ENCODE measurements at places on chromosomes 3 and 15.

GRCh38 chr15:32838820-32839219 lies 121.0 kb downstream of the GREM1 start:
- DNase-seq = peak; percentile 17

DNA sequence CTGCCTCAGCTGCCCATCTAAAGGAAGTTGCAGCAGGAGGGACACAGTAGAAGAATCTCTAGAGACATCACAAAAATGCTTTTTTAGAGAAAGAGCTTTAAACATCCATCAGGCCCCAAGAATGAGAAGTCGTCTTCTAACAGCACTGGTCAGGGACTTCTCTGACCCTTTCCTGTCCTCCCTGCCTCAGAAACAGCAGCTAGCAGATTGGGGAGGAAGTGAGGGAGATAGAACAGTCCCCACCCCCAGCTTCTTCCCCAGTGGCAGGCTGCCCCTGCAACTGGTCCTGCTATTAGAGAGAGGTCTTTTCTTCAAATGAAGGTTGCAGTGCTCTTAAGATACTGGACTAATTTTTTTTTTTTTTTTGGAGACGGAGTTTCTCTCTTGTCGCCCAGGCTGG lies 55.1 kb downstream of the PDE8A start:
- no peak for DNase-seq

- no peak for DNase-seq
Measured at GRCh38 chr3:33975463-33975862, 177.0 kb downstream of the PDCD6IP start.

DNA sequence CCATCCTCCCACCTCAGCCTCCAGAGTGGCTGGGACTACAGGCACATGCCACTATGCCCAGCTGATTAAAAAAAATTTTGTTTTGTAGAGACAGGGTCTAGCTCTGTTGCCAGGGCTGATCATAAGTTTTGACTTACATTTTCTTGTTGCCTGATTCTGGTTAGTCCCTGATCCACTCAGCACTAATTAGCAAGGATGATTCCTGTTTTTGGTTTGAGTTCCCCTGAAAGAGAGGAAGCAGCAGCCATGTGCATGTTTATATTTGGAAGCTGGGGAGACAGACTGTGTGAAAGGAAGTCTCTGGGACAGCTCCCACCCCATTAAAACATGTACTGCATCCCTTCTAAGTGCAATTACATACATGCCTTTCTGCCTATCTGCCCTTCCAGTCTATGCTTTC lies 3.6 kb upstream of the NCK1 start:
- no peak for DNase-seq

- no peak for DNase-seq
Measured at GRCh38 chr15:51721199-51721960, 16.1 kb downstream of the LYSMD2 start.

- DNase-seq = no peak
Measured at GRCh38 chr3:143134471-143134870, 14.9 kb downstream of the CHST2 start.

GRCh38 chr3:98903705-98904481 lies 2.4 kb upstream of the DCBLD2 start:
- DNase-seq = no peak

GRCh38 chr3:60363817-60364216 lies 887.4 kb downstream of the FHIT start:
- DNase-seq = no peak
